ENCODE measurements at places on chromosomes 4 and X.

DNA sequence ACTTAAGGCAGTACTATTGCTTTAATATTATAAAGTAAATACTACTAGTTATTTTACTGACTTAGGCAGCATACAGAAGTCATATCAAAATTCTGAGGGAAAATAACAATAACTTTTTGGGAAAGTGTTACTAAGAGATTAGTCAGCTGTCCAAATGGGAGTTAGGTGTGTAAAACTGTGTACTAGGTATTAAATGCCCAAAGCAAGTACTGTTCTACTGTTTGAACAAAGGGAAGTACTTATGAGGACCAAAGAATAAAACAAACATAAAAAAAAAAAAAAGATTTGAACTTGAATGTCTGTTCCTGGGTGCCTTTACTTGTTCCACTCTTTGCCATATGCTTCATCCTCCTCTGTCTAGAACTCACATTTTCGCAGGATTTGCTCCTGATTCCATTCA lies 174.4 kb downstream of the MSL3 start:
- no peak for DNase-seq

DNA sequence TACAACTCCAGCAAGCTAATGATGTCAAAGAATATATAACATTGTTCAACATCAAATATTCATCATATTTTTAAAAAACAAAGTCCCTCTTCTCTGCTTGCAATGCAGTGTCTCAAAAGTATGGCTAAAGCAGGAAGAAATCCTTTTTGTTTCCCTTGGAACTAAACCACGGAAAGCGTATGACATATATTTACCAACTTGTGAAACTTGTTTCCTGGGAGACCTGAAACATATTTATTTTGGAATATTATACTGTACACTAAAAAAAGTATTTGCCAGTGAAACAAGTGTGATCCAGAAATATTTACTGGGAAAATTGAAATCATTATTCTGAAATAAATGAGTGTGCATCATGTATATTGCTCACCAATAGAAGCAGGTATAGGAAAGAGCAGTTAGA lies 156.0 kb upstream of the ANKRD50 start:
- no peak for DNase-seq

- DNase-seq = no peak
These were observed 296.8 kb upstream of the AADAT start for GRCh38 chr4:170386511-170386910.

DNA sequence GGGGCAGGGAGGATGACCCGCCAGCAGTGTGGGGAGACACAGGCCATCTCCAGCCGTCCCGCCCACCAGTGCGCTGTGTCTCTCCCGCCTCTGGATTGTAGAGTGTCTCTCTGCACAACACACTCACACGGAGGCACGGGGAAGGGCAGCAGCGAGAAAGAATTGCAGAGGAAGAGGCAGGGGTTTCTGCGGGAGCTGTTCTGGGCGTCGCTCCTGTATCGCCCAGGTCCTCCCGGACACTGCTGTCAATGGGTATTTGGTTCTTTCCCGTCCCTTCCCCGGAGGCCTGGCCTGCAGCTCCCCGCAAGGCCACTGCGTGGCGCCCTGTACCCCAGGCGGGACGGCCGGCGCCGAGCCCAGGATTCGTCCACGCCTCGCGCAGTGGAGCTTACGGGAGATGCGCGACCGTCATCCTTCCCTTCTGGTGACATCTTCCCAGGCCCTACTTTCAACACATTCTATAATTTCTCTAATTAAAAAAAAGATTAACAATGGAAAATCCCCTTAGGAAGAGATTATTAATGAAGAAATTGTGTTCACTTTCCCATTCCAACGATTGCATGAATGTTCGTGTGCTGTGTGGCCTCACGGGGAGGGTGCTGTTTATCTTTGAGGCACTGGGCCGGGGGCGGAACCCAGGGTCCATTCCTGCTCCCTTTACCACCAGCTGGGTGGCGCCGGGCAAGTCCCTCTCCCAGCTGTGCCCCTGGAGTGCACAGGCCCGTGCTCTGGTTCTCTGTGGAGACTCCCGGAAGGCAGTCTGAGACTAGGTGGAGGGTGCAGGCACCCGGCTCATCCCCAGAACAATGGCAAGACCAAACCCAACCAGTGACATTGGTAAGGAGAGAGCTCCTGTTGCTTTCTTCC lies 95.7 kb downstream of the CPZ start:
- no peak for DNase-seq

DNA sequence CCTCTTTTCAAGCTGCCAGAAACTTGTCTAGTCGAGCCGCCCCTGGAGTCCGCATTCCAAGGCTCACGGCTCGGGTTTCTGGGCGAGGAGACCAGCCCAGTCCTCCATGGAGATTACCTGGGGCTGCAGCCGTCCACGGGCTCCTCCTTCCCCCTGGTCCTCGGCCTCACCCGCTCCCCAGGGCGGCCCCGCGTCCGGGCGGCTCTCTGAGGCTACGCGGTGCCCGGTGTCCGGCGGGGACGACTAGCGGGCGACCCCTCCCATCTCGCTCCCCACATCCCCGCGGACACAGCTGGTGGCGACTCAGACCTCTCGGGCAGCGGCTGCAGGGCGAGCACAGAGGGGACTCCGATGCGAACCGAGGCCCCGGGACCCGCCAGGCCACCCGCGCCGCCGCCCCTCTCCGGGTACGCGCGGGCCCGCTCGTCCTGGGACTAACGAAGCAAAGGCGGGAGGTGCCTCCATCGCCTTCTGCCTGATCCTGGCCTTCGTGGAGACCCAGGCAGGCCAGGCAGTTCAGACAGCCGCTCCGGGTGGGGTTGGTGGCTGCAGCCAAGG lies 159.4 kb downstream of the TRAM1L1 start:
- DNase-seq = no peak

DNA sequence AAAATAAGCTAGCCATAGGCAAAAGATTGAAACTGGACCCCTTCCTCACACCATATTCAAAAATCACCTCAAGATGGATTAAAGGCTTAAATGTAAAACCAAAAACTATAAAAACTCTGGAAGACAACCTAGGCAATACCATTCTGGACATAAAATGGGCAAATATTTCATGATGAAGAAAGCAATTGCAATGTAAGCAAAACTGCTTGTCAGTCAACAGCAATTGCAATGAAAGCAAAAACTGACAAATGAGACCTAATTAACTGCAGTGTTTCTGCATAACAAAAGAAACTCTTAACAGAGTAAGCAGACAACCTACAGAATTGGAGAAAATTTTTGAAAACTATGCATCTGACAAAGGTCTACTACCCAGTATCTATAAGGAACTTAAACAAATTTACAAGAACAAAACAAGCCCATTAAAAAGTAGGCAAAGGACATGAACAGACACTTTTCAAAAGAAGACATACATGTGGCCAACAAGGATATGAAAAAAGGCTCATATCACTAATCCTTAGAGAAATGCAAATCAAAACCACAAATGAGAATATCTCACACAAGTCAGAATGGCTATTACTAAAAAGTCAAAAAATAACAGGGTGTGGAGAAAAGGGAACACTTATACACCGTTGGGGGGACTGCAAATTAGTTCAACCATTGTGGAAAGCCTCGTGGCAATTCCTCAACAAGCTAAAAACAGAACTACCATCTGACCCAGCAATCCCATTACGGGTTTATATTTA lies 46.7 kb downstream of the CFAP299 start:
- DNase-seq = no peak

DNA sequence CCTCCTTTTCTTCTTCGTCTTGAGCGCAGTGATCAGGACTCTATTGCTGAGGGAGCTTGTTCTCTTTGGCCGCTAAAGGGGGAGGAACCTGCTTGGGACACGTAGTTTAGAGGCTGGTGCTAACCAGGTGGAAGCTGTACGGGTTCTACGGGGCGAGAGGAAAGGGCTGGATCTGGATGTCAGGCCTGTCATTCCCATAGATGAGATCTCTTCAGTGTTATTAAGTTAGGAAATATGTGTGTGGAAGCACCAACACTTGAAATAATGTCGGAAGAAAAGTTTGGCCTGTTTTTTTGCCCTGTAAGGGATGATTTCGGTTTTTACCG lies 643 bp downstream of the SRP72 start:
- no peak for DNase-seq

- DNase-seq = peak; percentile 88
These were observed 1.4 kb downstream of the HGFAC start for GRCh38 chr4:3442959-3443749.

DNA sequence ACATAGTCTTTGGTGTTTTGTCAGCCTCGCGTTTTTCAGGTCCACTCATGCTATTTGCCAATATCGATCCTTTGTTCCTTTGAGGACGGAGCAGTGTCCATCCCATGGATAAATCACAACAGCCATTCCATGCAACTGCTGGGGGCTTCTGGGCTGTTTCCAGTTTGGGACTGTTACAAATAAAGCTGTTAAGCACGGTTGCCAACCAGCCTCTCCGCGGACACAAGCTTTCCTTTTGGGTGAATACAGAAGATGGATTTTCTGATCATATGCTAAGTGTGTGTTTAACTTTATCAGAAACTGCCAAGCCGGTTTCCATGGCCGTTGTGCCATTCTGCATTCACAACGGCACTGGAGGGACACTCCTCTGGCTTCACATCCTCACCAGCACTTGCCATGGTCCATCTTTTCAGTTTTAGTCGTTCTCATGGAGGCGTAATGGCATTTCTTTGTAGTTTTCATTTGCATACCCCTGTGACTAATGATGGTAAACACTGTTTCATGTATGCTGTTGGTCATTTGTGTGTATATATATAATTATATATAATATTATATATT lies 67.8 kb downstream of the ABLIM2 start:
- no peak for DNase-seq

DNA sequence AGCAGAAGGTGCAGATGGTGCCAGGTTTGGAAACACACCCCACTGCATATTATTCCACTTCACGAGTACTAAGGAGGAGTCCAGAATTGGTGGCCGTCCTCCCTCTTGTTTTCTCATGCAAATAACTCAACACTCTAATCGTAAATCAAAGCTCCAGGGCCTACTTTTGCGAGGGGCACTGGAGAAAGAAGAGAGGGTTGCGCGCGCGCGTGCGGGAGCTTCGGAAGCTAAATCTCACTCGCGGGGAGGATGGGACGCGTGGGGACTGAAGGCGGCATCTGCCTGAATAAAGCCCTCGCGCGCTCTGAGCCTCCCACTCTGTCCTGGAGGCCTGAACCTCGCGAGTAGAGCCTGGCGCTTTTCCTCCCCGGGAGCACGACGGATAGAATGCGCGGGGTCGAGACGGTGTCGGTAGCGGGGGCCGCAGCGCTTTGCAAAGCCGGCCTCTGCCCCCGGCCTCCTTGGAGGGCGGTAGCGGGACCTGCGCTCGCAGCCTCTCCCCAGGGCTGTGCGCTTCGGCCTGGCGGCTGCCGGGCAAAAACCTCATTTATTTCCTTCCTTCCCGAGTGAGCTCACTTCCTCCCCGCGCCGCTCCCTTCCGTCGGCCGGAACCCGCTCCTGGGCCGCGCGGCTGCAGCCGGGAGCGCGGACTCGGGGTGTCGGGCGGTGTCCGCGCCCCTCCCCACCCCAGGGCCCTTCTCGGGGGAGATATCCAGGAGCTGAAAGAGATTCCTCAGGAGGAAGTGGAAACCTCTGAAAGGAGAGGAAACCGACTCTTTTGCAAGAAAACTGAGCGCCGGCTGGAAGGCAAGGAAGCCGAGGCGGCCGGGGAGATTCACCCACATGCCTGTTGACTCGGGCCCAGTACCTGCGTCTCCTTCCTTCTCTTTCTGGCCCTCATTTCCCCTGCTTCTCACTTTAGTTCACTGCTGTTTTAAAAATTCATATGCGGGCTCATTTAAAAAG lies 20.7 kb downstream of the HAND2 start:
- no peak for DNase-seq

GRCh38 chrX:38515291-38515690 lies 46.1 kb upstream of the TSPAN7 start:
- no peak for DNase-seq

DNA sequence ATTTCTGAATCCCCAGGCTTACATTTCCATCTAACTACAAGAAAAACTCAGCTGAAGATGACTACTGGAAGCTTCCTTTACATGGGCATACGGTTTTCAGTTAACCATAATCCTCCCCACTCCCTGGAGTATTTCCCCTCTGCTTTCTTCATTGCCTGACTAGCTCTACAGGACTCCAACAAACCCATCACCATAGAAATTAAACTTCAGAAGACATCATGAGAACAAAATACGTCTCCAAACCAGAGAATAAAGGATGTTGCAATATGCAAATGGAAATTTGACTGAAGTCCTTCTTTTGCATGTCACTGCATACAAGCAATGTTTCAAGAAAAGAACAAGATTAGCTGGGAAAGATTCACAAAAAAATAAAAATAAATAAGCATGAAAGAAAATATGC lies 170.2 kb upstream of the PCDH18 start:
- DNase-seq = no peak

GRCh38 chr4:128862608-128863311 lies 53.3 kb downstream of the JADE1 start:
- peak; percentile 67 for DNase-seq

DNA sequence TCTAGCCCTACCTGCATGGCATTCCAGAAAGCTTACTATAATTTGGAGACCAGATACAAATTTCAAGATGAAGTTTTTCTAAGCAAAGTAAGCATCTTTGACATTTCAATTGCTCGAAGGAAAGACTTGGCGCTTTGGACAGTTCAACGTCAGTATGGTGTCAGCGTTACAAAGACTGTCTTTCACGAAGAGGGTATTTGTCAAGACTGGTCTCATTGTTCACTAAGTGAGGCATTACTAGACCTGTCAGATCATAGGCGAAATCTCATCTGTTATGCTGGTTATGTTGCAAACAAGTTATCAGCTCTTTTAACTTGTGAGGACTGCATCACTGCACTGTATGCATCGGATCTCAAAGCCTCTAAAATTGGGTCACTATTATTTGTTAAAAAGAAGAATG lies 17.6 kb downstream of the THAP9 start:
- no peak for DNase-seq

- DNase-seq = no peak
These were observed 1.5 kb downstream of the COX18 start for GRCh38 chr4:73067971-73068394.
